ENCODE measurements at places on chromosomes 4 and X.

DNA sequence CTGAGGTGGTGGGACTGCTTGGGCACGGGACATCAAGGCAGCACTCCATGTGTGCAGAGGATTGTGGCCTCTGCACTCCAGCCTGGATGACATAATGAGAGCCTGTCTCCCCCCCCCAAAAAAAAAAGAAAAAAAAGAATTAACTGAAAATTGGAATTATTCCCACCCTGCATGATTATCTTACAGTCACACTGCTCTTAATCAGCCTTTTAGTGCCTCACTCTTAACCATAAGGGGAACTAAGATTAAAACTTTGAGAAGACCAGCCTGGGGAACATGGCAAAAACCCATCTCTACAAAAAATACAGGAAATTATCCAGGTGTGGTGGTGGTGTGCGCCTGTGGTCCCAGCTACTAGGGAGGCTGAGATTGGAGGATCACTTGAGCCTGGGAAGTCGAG, 94.6 kb downstream of the UBE2K start:
- no peak for DNase-seq

GRCh38 chr4:157170321-157170720, 50.2 kb upstream of the GRIA2 start:
- no peak for DNase-seq

DNA sequence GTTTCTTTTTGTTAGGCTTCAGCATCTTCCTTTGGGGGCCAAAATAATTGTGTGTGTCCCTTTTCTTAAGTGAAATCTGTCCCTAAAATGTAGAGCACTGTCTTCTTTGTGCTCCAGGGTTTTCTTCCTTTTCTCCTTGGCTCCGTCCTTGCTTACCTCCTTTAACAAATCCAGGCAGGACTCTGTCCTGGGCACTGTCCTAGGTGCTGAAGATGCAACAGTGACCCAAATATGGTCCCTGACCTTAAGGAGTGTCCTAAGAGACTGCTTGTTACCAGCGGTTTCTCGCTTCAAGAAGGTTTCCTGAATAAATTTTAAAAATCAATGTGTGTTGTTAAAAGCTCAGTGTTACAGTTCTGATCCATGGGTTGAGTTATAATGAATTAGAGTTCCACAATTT, 471.8 kb downstream of the KCNIP4 start:
- no peak for DNase-seq

GRCh38 chrX:40062525-40063155, 35.1 kb downstream of the BCOR start:
- no peak for DNase-seq

DNA sequence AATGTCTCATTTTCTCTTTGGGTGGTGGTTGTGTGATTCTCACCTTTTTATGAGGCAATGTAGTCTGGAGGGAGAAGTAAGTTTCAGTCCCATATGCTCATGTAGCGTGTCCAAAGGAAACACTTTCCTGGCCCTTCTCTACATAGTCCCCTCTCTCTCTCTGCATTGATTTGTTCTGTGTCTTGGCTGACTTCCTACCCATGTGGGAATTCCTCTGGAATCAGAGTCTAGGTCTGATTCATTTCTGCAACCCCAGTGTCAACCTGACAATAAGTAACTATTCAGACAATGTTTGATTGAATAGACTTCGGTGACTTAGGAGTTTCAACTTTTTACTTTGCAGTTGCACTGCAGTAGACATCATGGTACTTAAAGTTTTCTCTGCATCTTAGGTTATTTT, 2.7 kb upstream of the ALAS2 start:
- DNase-seq, result no peak

- no peak for DNase-seq
These were observed 19.5 kb downstream of the SMPX start for GRCh38 chrX:21738210-21738949.

- no peak for DNase-seq
These were observed 17.7 kb upstream of the CENPU start for GRCh38 chr4:184751585-184751956.

DNA sequence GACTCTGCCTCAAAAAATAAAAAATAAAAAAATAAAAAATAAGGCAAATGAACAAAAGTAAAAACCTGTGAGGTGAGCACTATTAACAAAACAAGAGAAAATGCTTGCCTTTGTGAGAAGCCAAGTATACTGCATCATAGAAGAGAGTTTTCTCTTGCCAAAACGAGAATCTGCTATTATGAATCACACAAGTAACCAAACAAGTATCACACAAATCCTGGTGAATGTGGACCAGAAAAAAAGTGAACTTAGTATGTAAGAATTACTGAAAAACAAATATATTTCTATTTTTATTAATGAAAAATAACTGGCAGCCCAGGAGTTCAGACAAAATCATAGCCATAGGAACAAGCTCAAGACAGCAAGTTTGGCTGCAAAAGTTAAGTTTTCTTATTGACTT, 193.5 kb downstream of the PDGFC start:
- no peak for DNase-seq

- no peak for DNase-seq
These were observed 3.6 kb downstream of the ANXA10 start for GRCh38 chr4:168095776-168096406.

DNA sequence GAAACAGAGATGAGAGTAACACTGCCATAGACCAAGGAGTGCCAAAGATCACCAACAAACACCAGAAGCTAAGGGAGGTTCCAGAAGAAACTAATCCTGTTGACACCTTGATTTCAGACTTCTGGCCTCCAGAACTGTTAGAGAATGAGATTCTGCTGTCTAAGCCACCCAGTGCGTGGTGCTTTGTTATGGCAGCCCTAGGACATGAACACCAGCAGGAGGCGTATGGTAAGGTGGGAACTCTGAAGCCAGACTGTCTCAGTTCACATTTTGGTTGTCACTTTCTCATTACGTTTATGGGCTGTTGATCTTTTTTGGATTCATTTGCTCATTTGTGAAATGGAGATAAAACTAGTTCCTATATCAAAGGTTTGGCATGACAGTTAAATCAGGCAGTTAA, 142.9 kb downstream of the DCHS2 start:
- no peak for DNase-seq

DNA sequence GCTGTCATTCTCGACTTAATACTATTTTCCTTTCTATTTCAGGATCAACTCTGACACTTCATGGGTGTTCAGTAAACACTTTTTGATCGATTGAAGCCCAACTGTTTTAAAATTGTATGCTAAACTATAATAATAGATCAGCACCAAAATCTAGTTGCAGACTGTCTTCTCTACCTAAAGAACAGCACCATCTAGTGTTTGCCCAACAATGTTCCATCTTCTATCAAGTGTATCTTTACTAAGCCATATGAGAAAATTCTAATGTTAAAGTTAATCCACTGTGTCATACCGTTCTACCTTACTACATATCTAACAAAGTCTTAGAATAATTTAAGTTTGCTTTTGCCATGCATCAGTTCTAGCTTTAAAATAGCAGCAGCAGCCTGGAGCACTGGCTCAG, 113.0 kb upstream of the PRDX4 start:
- DNase-seq, result no peak

GRCh38 chrX:104359124-104359523, 104.4 kb upstream of the ESX1 start:
- DNase-seq, result no peak

DNA sequence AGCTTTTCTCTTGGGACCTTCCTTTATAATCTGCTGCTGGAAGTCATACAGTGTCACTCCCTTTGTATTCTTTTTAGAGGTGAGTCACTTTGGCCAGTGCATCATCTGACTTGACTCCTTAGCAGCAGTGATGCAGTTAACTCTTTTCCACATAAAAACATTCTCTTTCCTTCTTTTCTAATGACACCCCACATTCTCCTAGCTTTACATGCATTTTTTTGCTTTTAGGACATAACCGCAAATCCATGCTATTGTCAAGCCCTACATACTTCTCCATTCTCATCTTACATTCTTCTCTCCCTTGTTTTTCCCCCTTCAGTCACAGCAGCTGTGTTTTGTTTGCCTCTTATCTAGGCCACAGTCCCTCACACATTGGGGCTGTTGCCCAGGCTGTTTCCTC, 55.1 kb downstream of the ZNF330 start:
- no peak for DNase-seq

GRCh38 chr4:107578321-107578720, 141.7 kb downstream of the PAPSS1 start:
- no peak for DNase-seq

DNA sequence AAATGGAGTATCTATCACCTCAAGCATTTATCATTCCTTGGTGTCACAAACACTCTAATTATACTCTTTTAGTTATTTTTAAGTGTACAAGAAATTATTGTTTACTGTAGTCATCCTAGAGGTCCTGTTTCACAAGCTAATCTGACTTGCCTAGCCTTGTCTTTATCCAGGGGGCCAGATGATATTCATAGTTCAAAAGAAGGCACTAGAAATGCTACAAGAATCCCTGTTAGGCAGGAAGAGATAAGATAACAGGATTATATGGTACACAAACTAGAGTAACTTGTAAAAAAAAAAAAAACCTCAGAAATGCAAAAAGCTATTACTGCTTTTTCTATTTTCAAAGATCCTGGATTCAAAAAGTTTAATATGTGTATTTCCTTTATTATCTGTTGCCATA, 95.8 kb downstream of the MBNL3 start:
- DNase-seq, result no peak

DNA sequence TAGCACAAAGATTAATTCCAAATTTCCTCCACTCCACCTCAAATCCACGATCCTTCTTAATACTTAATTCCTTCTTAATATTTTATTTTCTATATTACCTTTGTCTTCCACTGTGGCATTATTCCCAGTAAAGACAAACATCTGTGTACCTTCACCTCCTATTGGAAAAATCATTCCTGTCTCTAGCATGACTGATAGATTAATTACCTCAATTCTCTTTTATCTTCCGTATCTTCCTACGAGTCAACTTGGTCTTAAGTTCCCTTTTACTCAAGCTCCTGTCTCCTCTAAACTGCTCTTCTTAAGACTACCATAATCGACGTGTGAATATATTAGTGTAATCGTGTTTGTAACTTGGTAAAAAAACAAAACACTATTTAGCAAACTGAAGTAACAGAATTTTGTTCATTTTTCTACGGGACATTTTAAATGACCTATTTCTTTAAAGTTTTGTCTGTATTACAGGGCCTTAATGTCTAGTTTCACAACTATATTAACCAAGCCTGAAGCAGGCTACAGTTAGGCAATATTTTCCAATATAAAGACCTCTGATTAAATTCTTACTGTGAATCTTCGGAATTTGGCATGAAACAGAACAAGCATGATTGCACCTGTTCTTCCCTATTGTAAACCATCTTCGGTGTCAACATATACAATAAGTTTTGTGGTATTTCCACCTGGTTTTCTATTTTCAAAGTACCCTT, 1.1 kb upstream of the USP38 start:
- no peak for DNase-seq

DNA sequence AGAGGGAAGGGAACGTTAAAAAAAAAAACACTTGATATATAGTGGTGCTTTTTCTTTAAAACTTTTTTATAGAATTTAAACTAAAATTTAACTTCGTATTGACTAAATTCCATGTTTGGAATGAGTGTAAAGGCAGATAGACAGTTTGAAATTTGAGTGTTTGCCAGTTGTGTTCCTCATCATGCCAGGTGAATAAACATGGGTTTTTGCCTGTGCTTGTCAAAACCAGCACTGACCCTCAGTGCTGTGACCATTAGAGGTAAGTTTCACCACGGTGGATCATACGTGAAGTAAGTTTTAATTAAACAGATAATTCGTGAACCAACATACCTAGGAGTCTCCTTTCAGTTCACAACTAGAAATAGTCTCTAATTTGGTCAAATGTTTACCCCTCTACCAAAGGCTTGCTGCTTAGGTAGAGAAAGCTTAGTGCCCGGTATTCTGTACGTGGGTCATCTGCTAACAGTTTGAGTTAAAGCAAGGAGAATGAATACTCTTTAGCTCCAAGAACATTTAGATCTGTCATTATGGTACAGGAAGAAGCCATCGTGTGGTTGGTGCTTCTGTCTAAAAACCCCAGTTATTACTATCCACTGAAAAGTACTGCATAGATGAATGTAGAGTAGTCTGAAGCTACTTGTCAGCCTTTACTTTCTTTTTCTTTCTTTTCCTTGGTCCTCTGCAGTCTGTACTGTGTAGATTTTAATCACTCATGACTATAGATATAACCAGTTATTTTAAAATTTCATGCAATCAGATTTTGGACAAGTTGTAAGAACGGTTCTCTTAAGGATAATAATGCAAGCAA, 32.7 kb downstream of the KIAA0232 start:
- no peak for DNase-seq

- no peak for DNase-seq
These were observed 46.8 kb downstream of the EPHA5 start for GRCh38 chr4:65623506-65623905.

GRCh38 chr4:89196056-89196674, 84.8 kb downstream of the TIGD2 start:
- no peak for DNase-seq

- DNase-seq, result no peak
These were observed 62.5 kb downstream of the PPEF1 start for GRCh38 chrX:18769812-18770573.

GRCh38 chr4:167956676-167957075, 135.7 kb upstream of the ANXA10 start:
- no peak for DNase-seq

DNA sequence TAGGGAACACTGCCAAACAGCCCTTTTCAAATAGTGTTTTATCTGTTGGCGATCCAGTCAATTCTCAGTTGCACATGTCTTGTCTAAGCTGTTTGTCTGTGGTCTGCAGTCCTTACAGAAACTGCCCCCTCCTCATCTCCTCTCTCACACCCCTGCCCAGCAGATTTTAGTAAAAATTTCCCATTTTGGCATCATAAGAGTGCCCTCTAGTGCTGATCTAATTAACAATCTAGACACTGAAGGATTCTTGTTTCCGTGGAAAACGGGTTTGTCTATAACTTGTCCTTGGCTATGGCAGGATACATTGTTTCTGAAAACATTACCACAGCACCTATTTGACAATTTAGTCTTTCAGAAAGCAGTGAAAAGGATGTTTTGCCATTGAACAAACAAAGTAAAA, 227.2 kb upstream of the MBNL3 start:
- no peak for DNase-seq

- no peak for DNase-seq
These were observed 284.2 kb downstream of the RCHY1 start for GRCh38 chr4:75229806-75230570.

DNA sequence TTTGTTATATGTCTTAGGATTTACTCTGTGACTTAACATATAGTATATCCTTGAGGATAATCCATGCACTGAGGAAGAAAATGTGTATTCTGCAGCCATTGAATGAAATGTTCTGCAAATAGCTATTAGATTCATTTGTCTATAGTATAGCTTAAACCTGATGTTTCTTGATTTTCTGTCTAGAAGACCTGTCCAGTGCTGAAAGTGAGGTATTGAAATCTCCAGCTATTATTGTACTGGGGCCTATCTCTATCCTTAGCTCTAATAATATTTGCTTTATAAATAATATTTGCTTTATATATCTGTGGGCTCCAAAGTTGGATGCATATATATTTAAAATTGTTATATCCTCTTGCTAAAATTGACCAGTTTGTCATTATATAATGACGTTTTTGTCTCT, 26.7 kb upstream of the MAGEC3 start:
- DNase-seq, result no peak

DNA sequence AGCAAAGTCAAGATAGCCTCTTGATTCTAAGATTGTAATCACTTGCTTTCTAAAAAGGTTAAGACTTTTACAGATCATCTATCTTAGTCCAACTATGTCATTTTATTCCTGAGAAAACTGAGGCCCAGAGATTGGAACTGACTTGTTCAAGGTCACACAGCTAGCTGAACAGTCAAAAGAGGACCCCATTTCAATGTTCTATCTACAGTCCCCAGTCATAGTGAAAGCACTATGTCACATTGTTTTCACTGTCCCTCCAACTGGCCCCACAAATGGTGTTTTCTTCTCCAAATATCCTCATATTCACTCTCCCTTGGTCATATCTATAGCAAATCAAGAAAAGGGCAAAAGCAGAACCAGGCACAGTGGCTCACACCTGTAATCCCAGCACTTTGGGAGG, 145.2 kb downstream of the OPHN1 start:
- no peak for DNase-seq

Data from CD4-positive, alpha-beta T cell (primary cell).